ENCODE measurements at places on chromosomes 5 and 9. TPM values are rescaled to one million over a fixed set of nuclear protein-coding genes. Genes with fewer than 3 reads are reported as not detected.

The JAKMIP2 gene
- total RNA-seq: not detected

The MUSK gene
- total RNA-seq: 0.39 TPM

The ALDH1A1 gene
- not detected for total RNA-seq

The TRMT10B gene
- total RNA-seq: 1.7 TPM

The GPR151 gene
- not detected for total RNA-seq
